Activated CD8-positive, alpha-beta T cell treated with anti-CD3 and anti-CD28 coated beads, Interleukin-2, amount 10 ng/mL, durations not matched to agents 7 days and 5 days (primary cell): ENCODE measurements at places on chromosomes 4 and X. TPM values are rescaled to one million over a fixed set of nuclear protein-coding genes. Genes with fewer than 3 reads are reported as not detected.

- H3K27ac ChIP-seq, result no peak overlapping the region
- H3K4me3 ChIP-seq, result no peak overlapping the region
- no peaks in the 10 kb centered on the region for H3K4me1 ChIP-seq
Measured at GRCh38 chr4:85420831-85421230, 54.1 kb upstream of the ARHGAP24 start.

DNA sequence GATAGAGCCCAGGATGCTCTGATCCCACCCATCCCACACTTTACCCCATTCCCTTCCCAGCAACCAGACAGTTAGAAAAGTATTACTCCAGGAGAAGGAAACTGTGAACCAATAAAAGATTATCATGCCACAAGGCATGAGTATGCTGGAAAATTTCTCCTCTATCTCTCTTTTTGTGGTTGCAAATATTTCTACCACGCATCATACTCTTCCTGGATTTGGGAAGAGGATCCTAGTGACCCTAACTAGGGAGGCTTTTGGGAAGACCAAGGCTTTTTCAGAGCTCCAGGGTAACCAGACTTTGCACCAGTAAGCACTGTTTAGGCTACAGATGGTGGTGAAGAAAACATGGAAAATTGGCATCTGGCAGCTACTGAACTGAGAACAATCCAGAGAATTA is 257.6 kb upstream of the CLNK start:
- no peak for DNase-seq
- no peak overlapping the region for H3K27ac ChIP-seq
- H3K4me3 ChIP-seq, result no peak overlapping the region
- H3K27me3 ChIP-seq, result peaks cover 2% of the 10 kb centered on the region
- no peaks in the 10 kb centered on the region for H3K4me1 ChIP-seq
- H3K36me3 ChIP-seq, result no peaks in the 10 kb centered on the region

GRCh38 chr4:43485196-43485595 is 592.7 kb downstream of the GRXCR1 start:
- no peak for DNase-seq
- H3K4me3 ChIP-seq, result no peak overlapping the region
- no peaks in the 10 kb centered on the region for H3K27me3 ChIP-seq
- no peaks in the 10 kb centered on the region for H3K36me3 ChIP-seq
- H3K4me1 ChIP-seq, result no peaks in the 10 kb centered on the region

- DNase-seq, result no peak
- no peaks in the 10 kb centered on the region for H3K4me1 ChIP-seq
- no peak overlapping the region for H3K27ac ChIP-seq
- H3K36me3 ChIP-seq, result no peaks in the 10 kb centered on the region
- H3K27me3 ChIP-seq, result no peaks in the 10 kb centered on the region
Measured at GRCh38 chr4:110914791-110915190, 291.9 kb upstream of the PITX2 start.

- H3K36me3 ChIP-seq, result no peaks in the 10 kb centered on the region
- no peak overlapping the region for H3K27ac ChIP-seq
- no peaks in the 10 kb centered on the region for H3K4me1 ChIP-seq
- DNase-seq, result no peak
- peaks cover 4% of the 10 kb centered on the region for H3K27me3 ChIP-seq
Measured at GRCh38 chrX:51975811-51976210, 82.4 kb downstream of the MAGED1 start.

DNA sequence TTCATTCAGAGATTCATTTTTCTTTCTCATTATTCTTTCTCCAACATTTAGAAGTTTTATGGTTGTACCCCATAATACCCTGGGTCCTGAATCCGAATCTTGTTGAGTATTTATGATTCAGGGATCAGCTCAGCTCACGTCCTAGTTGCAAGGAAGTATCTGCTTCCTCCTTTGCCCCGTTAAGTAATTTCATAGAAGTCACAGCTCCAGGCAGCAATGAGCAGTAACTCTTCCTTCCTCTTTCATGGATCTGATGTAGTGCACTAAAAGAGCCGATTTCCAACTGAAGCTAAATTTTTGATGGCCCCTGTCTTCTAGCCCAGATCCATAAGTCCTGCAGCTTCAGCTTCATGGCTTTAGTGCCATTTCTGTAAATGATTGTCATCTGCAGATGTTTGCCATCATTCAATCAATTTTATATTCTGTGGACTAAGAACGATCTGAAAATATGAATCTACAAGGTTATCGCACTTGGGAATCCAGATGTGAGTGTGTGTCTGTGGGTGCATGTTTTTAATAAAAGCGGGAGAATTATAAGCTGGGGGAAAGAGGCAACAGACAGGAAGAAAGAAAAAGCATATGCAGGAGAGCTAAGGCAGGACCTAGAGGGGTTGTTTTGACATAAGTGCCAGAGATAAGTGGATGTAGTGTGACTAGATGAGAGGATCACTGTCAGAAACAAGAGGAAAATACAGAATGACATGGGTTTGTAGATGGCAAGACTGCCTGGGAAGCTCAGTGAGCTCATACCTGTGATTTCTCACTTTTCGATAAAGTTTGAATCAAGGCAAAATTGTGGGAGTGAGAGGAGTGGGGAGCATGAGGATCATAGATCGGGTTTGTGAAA is 17.5 kb downstream of the VEGFD start:
- H3K27me3 ChIP-seq, result peaks cover 11% of the 10 kb centered on the region
- no peak for DNase-seq
- no peak overlapping the region for H3K27ac ChIP-seq
- H3K4me1 ChIP-seq, result no peaks in the 10 kb centered on the region
- no peaks in the 10 kb centered on the region for H3K36me3 ChIP-seq

- H3K27me3 ChIP-seq, result no peaks in the 10 kb centered on the region
- H3K36me3 ChIP-seq, result no peaks in the 10 kb centered on the region
- no peak overlapping the region for H3K4me3 ChIP-seq
- no peak for DNase-seq
- H3K27ac ChIP-seq, result no peak overlapping the region
- H3K4me1 ChIP-seq, result no peaks in the 10 kb centered on the region
Measured at GRCh38 chrX:150513544-150513943, 54.9 kb upstream of the MTM1 start.

DNA sequence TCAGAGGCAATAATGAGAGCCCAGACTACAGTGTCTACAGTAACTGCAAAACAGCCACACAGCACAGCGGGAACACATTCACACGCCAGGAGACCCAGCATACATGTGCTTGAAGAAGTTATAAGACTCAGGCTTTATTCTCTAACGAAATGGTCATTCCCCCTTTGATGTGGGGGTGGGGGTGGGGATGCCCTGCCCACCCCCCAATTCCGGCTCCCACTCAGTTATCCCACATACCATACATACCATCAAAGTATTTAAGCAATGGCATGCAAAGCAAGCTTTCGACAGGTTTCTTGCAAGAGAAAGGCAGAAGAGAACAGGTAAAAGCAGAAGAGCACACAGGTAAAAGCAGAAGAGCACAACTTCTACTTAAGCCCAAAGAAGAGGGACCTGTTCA is 3.6 kb downstream of the MECP2 start:
- H3K4me1 ChIP-seq, result peaks cover 60% of the 10 kb centered on the region
- peaks cover 31% of the 10 kb centered on the region for H3K36me3 ChIP-seq
- no peak for DNase-seq

DNA sequence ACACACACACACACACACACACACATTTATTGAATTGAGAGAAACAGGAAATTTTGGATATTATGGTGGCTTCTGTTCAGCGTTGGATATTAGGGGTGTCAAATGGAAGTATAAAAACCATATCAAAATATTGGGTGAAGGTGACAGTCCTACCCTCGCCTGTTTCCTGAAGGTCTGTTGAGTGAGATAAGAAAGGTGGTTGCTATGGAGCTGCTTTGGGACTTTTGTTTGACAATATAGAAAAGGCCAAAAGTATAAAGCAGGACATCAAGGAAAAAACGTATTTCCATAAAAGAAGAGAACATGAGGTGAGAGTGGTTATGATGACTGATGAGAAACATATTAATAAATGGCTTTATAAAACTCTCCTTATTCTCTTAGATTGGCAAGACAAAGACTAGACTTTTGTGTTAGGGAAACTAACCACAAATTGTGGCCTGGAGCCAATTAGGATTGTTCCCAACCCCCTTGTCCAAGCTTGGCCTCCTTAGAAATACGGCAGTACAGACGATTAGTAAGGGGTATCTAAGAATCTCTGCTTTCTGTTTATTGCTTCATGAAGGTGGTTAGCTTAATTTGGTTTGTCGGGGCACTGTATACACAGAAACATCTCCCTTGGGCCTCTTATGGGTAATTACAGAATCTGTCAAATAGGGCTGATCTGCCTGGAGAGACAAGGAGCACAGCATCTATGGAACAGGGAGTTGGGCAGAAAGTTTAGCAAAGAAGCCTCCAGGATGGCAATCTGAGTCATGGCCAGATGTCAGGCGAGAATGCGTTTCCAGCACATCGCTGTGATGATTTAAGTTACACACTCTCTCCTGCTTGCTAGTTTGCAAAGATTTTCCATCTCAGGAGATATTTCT is 198.0 kb downstream of the CBR4 start:
- H3K27me3 ChIP-seq, result peaks cover 22% of the 10 kb centered on the region
- H3K27ac ChIP-seq, result no peak overlapping the region
- H3K4me3 ChIP-seq, result no peak overlapping the region
- peaks cover 4% of the 10 kb centered on the region for H3K4me1 ChIP-seq
- DNase-seq, result no peak
- H3K36me3 ChIP-seq, result no peaks in the 10 kb centered on the region

GRCh38 chr4:36348403-36348938 is 67.1 kb downstream of the DTHD1 start:
- no peak for DNase-seq
- H3K27ac ChIP-seq, result no peak overlapping the region
- H3K4me1 ChIP-seq, result peaks cover 24% of the 10 kb centered on the region
- H3K4me3 ChIP-seq, result no peak overlapping the region

DNA sequence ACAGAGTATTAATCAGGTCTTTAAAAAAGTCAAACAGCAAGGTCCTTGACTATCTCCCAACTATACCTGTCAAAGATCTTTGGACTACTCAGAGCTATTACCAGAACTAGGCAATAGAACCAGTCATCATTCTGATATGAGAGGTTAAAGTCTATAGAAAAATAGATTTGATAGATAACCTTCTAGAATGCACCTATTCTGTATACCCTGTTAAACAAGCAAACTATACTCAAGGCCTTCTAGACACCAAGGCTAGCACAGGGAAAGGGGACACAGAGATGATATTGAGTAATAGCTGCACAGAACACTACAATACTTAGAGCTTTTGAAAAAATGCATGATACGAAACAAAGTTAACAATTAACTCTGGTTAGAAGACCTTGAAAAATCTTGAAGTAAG is 149.5 kb downstream of the NR3C2 start:
- no peak overlapping the region for H3K27ac ChIP-seq
- peaks cover 4% of the 10 kb centered on the region for H3K36me3 ChIP-seq
- H3K4me1 ChIP-seq, result no peaks in the 10 kb centered on the region
- H3K27me3 ChIP-seq, result no peaks in the 10 kb centered on the region
- no peak for DNase-seq

- H3K4me1 ChIP-seq, result peaks cover 1% of the 10 kb centered on the region
- no peak overlapping the region for H3K27ac ChIP-seq
- DNase-seq, result no peak
- no peak overlapping the region for H3K4me3 ChIP-seq
- no peaks in the 10 kb centered on the region for H3K36me3 ChIP-seq
Measured at GRCh38 chr4:23290656-23291055, 597.9 kb downstream of the GBA3 start.

DNA sequence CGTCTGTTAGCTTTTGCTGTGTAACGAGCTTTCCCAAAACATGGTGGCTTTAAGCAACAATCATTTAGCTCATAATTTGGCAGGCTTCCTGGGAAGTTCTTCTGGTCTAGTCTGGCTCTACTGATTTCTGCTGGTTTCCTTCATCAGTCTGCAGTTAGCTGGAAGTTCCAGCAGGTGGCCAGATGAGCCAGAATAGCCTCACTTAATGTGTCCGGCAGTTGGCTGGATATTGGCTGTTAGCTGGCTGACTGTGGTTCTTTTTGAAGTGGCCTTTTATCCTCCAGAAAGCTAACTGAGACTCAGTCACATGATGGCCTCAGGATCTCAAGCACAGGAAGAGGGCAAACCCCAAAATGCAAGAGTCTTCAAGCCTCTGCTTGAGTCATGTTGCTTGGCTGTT is 34.9 kb downstream of the FTHL17 start:
- no peaks in the 10 kb centered on the region for H3K36me3 ChIP-seq
- H3K27me3 ChIP-seq, result no peaks in the 10 kb centered on the region
- no peak for DNase-seq

DNA sequence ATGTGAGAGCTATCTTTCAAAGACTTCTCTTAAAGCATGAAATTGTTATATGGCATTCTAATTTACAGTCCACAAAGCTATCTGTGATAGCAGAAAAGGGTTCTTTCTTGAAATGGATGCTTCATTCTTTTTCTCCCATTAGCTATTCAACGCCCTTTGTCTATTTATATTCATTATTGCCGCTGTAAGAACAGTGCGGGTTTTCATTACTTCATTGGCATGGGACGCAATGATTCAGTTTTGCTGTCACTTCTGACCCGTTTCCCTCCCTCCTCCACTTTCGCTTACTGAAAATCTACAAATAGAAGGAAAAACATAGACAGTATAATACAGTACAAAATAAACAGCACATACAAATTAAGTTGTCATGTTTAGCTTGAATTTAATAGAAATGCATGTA is 394.6 kb downstream of the PCDH7 start:
- H3K27me3 ChIP-seq, result no peaks in the 10 kb centered on the region
- H3K36me3 ChIP-seq, result no peaks in the 10 kb centered on the region
- H3K4me3 ChIP-seq, result no peak overlapping the region
- H3K4me1 ChIP-seq, result no peaks in the 10 kb centered on the region
- H3K27ac ChIP-seq, result no peak overlapping the region

DNA sequence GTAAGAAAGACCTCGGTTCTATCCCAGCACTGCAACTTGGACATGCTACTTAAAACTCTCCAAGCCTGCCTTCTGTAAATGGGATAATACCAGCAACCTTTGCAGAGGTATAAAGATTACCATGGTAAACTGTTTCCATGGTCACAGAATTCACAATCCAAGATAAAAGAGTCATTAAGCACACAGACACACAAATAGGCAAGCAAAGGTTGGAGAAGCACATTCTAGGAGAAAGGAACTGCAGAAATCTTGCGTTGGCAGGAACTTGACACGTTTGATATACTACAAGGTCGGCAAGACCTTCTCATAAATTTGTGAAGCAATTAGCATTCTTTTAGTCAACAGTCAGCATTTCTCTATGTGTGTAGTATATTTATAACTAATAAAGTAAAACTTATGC is 12.3 kb upstream of the CHRNA9 start:
- H3K4me3 ChIP-seq, result no peak overlapping the region
- H3K27ac ChIP-seq, result no peak overlapping the region
- H3K27me3 ChIP-seq, result no peaks in the 10 kb centered on the region
- H3K36me3 ChIP-seq, result no peaks in the 10 kb centered on the region
- H3K4me1 ChIP-seq, result peaks cover 50% of the 10 kb centered on the region

GAB3 gene
- 10.3 TPM for total RNA-seq

ABCD1 gene
- 14.6 TPM for total RNA-seq

CRMP1 gene
- not detected for total RNA-seq

NAT8L gene
- not detected for total RNA-seq

SSX2B gene
- total RNA-seq, result not detected

GJB1 gene
- total RNA-seq, result not detected

UGT8 gene
- total RNA-seq, result not detected

PPP1R2C gene
- total RNA-seq, result not detected

CCDC149 gene
- not detected for total RNA-seq
